Dorsolateral prefrontal cortex (tissue), 122 donors: ENCODE measurements at places on chromosomes 13 and 19.

GRCh38 chr13:47484548-47484947 lies 516.5 kb downstream of the SUCLA2 start:
- no peak for DNase-seq

GRCh38 chr19:49470615-49470978 lies 3.4 kb upstream of the FLT3LG start:
- no peak for DNase-seq

DNA sequence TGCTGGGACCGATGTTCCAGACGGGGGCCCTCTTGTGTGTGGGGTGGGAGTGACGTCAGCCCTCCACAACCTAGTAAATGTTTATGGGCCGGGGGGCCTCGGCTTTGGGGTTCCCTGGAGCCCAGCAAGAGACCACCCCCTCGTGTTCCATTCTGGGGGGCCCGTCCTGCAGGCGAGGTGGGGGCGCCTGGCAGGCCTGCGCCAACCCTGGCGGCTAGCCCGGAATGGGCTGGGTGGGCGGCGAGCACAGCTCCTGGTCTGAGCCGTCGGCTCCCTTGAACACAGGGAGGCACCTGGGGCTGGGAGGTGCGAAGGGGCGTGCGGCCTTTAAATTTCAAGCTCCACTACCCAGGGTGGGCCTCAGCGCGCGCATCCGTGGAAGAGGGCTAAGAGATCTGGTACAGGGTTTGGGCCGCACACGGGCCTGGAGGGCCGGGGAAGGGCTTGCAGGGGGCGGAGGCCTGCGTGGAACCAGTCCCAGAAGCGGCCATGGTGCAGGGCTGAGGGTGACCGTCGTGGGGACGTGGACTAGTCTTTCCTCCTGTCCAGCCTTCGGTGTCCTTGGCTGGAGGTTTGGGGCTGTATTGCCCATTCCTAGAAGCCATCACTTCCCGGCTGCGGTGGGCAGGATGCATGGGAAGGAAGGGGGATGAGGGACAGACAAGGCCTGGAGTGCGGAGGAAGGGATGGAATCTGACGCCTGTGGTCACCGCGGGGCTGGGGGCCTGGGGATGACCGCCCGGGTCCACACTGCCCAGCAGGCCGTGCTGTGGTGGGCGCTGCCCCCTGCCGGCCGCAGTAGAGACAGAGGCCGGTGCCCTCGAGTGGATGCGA lies 11.4 kb downstream of the NDUFA11 start:
- no peak for DNase-seq

- DNase-seq: no peak
These were observed 2.8 kb downstream of the IQCN start for GRCh38 chr19:18271433-18271841.

- no peak for DNase-seq
These were observed 85.6 kb downstream of the COL4A2 start for GRCh38 chr13:110392510-110393240.

GRCh38 chr13:86383151-86383550 lies 583.9 kb upstream of the SLITRK6 start:
- no peak for DNase-seq

GRCh38 chr13:112487127-112487517 lies 100.8 kb downstream of the TUBGCP3 start:
- DNase-seq: peak; percentile 66

- no peak for DNase-seq
These were observed 457.4 kb downstream of the DIAPH3 start for GRCh38 chr13:59706101-59706976.

DNA sequence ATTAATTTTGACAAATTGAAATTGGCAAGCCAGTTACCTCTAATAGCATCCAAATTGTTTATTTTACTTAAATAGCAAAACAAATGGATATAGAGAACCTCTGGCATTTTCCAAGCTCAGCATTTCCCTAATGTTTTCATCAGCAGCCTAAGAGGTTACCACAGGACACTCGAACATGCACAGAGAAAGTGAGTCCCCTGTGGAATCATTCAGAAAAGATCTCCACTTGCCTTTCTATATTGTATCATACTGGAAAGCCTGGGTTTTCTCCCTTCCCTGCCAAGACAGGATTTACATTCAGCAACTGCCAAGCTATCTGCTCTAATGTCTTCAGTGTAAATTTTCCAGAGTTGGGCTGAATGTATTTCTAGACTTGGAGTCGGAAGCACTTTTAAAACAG lies 188.9 kb downstream of the KCTD12 start:
- no peak for DNase-seq

DNA sequence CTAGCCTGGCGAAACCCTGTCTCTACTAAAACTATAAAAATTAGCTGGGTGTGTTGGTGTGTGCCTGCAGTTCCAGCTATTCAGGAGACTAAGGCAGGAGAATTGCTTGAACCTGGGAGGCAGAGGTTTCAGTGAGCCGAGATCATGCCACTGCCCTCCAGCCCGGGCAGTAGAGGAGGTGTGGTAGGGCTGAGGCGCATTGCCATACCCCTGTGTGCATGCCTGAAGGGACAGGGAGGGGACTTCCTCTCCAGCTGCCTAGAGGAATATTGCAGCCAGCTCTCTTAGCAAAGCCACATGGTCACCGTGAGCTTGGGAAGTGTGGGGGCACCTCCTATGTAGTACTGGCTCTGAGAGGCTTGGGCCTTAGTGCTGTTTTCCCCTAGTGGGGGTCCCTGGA lies 29.2 kb upstream of the PEPD start:
- peak; percentile 20 for DNase-seq

DNA sequence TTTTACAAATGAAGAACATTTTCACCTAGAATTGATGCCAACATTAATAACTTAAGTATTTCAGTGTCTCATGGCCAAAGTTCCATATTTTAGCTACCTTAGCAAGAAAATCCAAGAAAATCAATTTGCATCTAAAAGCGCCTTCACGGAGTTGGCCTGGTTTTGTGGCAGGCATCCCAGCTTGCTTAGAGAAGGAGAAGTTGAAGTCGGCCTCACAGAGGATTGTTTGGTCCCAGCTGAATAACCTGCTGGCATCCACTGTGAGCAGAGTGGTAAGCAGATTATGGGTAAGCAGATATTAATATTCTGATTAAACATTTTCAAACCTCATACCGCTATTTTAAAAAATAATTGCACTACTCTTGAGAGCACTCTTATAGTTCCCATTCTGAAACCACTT lies 62.3 kb upstream of the STARD13 start:
- peak; percentile 40 for DNase-seq

DNA sequence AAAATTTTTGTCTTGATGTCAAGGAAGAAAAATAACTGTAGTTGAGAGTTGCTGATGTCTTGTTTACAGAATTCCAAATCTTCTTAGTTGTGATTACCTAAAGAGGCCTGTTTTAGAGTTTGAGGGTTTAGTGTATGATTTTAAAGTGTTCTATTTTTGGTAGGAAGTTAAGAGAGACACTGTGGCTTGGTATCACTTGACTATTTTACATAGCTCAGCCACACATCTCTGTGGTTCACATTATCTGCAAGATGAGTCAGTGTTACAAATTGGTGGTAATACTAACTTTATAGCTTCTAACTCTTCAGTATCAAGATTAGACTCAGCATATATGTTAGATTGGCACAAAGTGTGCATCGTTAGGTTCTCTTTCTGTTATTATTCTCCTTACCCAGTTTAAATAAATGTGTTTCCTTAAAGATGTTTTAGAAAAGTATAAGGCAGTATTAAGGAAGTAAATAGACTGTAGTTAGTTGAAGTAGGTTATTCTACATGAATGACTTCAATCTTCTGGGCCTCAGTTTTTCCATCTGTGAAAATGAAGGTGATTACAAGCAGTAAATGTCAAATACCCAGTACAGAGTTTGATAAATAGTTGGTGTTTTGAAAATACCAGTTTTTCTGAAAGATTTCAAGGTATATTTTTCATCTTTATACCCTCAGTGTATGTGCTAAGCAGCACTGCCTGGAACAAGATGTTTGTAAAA lies 33.4 kb downstream of the COG6 start:
- DNase-seq: no peak

DNA sequence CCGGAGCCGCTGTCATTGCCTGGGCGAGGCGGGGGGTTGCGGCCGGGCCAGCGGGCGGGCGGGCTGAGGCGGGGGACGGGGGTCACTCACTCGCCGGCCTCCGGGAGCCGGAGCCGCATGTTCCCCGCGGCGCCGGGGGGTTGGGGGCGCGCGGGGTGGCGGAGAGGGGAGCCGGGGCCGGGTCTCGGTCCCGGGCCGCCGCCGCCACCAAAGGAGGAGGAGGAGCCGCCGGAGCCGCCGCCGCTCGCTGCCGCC lies 149 bp downstream of the MED26 start:
- DNase-seq: no peak

- no peak for DNase-seq
These were observed 124.2 kb downstream of the LMO7 start for GRCh38 chr13:75760131-75761021.

- DNase-seq: no peak
These were observed 11.1 kb downstream of the PPP5C start for GRCh38 chr19:46357846-46358583.

GRCh38 chr13:21949818-21950429 lies 279.1 kb downstream of the FGF9 start:
- no peak for DNase-seq

DNA sequence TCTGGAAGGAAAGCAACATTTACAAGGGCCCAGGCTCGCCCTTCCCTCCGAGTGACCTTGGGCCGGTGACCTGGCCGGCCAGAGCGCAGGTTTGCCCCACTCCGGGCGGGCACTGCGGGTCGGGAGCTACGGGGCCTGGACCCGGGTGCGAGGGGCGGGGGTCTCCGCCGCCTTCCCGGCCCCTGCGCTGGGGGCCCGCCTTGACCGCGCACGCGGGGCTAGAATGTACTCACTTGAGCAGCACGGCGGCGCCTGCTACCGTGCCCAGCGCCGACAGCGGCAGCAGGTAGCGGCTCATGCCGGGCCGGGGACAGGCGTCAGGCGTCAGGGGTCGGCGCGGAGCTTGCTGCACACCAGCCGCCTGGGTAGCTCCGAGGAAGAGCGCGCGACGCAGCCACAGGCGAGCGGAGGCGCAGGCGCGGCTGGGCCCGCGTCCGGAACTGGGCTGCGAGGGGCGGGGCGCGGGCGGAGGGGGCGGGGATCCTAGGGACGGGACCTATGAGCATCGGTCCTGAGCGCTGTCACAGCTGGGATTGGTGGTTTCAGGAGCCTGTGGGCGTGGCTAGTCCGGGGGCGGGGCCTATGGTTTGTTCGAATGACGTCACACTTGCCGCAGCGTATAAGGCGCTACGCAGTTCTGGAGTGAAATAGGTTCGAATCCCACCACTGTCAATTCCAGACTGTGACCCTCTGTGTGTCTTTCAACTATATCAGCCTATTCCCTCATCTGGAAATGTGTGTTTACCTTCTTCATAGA lies at the start of gene RDH13:
Gene RDH13 (minus strand): TSS at position 414 of the 757 bp plus-strand sequence. CDS start 116 bp downstream, at position 298.
- DNase-seq: peak; percentile 93

DNA sequence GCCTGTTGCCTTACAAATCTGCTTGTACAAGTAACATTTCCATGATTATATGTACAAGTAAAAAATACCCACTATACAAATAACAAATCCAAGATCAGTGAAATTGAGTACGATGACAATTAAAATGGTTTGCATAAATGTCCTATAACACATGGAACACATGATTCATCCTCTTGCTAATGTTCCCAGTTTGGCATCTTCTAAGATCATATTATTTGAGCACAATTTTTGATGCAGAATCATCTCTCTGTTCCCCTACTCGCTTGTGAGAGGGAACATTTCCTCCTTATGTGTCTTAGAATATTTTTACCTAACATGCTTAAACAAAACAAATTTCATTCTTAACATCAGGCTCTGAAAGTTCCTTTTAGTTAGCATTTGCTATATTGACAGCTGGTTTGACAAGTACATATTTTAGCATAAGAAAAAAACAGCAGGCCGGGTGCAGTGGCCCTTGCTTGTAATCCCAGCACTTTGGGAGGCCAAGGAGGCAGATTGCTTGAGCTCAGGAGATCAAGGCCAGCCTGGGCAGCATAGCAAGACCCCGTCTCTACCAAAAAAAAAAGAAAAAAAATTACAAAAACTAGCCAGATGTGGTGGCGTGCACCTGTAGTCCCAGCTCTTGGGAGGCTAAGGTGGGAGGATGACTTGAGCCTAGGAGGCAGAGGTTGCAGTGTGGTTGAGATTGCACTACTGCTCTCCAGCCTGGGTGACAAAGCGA lies 14.2 kb downstream of the ZNF331 start:
- DNase-seq: no peak

DNA sequence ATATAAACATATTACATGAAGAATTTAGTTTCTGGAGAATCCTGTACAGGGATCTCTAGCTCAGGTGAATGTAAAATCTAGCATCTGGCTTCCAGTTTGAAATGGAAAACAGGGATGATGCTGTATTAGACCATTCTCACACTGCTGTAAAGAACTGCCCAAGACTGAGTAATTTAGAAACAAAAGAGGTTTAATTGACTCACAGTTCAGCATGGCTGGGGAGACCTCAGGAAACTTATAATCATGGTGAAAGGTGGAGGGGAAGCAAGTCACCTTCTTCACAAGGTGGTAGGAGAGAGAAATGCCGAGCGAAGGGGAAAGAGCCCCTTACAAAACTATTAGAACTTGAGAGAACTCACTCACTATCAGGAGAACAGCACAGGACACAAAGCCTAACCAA lies 17.0 kb upstream of the N4BP2L2 start:
- no peak for DNase-seq

GRCh38 chr13:106756446-106756845 lies 188.5 kb upstream of the ARGLU1 start:
- DNase-seq: no peak

DNA sequence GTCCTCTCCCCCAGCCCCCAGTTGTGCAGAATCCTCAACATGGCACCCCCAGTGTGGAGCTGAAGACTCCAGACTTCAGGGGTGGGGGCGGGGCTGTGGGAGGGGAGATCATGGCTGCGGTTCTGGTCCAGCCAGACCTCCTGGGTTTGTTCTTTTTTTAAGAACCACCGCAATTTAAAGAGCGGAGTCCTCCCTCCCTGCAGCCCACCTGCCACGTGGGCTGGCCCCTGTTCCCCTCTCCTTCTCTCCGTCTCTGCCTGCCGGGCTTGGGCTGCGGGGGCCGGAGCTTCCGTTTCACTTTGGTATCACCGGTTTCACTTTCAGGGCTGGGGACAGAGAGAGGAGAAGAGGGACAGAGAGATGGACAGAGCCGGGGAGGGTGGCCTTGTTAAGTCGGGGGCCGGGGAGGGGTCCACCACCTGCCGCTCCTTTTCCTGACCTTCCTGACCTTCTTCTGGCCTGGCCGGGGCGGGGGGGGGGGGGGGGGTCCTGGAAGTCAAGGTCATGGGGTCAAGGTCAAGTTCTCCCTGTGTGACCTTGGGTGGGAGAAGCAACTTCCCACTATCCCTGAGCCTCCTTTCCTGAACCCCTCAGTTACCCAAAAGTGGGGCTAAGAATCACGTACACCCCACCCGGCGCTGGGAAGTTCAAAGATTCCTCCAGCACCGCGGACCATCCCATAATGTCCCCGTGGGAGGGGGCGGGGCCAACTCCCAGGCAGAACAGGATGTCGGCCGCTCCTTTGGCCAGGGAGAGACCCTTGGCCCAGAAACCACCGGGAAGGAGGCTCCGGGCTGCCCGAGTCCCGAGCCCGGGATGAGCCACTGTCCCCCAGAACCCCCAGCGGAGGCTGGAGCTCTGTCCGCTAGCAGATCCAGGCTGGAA lies 11.3 kb upstream of the ZBTB7A start:
- peak; percentile 35 for DNase-seq

- no peak for DNase-seq
These were observed 1.4 kb downstream of the RAP2A start for GRCh38 chr13:97435323-97435722.

GRCh38 chr19:10270616-10271394 lies at the start of gene ICAM1:
Gene ICAM1, plus strand, starts transcription at chr19:10271120. Its CDS starts 40 bp downstream, at chr19:10271160.
- no peak for DNase-seq

- DNase-seq: no peak
These were observed 328.1 kb downstream of the SLITRK5 start for GRCh38 chr13:87999240-87999700.
